Nucleus accumbens (tissue), 56 donors: ENCODE measurements at places on chromosomes 6 and 20.

- DNase-seq, result no peak
These were observed 4.6 kb upstream of the CGA start for GRCh38 chr6:87099472-87099871.

DNA sequence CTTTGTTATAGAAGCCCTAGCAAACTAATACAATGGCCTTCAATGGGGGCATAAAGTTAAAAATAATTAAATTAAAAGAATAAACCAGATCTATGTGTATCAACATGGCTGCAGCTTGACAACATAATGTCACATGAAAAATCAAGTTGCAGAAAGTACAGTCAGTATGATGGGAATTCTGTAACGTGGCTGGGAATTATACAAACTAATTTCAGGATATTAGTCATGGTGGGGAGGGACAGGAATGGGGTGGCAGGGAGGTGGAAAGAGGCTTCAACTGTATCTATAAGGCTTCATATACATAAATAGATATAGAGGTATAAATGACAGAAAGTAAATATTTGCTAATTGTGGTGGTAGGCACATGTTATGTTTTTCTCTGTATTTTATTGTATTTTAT lies 107.1 kb downstream of the UNC5CL start:
- DNase-seq, result no peak

DNA sequence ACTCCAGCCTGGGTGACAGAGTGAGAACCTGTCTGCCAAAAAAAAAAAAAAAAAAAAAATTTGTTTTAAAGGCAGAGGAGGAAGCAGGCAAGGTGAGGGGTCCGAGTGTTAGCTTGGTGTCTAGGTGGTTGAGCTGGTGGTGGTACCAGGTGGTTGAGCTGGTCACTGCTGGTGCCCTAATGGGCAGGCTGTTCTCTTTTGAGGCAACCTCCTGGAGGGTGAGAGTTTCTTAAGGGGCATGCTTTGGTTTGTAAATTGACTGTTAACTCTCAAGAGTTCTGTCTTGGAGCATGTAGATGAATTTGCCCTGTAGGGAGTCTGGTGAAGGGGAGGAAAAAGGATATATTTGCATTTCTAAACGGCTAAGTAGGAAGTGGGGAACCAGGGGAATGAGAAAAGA lies 52.7 kb downstream of the BANF2 start:
- no peak for DNase-seq

DNA sequence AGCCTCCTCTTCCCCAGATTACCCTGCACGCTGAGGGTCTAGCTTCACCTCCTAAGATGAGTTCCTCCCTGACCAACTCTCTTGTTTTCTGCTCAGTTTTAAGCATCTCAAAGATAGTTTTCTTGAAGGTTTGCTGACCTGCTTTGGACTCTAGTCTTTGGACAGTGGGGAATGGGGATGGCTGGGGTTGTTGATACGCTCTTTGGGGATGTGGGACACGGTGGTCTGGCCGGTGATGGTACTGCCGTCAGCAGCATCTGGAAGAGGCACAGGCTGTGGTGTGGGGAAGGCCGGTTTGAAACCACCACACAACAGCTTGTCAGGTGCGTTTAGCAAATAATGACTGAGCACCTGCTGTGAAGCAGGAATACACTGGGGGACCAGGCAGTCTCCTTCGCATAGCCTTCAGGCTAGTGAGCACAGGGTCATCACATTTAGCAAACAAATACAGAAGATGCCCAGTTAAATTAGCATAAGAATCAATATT lies 94.1 kb downstream of the TMEM242 start:
- no peak for DNase-seq

DNA sequence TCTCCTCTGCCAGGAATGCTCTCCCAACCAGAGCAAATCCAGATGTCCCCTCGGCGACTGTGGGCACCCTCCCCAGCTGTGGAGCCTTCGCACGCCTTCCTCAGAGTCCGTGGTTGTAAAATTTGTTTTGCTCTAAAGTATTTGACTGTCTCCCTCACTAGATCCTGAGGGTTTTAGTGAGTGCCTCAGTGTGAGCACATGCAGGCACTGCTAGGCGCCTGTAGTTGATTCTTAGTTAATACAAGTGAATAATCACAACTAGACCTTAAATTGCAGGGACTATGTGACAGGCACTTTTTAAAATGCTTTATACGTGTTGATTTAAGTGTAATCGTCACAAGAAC lies 680 bp upstream of the MTCH1 start:
- DNase-seq, result no peak

- no peak for DNase-seq
These were observed 9.3 kb downstream of the TNFRSF21 start for GRCh38 chr6:47300417-47300816.

- DNase-seq, result no peak
These were observed 123.7 kb downstream of the MRPL14 start for GRCh38 chr6:44003345-44004061.

DNA sequence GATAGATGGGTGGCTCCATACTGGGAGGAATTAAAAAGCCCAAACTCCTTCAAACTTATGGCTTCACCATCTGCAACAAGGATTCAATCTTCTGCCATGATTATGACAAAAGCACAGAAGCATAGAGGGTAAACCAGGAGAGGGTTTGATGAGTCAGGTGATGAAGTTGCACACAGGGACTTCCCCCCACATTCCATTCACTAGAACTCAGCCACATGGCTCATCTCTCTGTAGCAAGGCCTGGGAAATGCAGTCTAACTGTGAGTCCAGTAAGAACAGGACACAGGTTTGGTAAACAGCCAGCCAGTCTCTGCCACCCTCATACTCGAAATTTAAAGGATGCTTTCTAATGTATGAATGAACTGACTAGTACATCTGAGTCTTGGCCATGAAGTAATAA lies 142.9 kb downstream of the HIVEP2 start:
- no peak for DNase-seq

- no peak for DNase-seq
These were observed 66.7 kb downstream of the AGPAT4 start for GRCh38 chr6:161207200-161207599.

DNA sequence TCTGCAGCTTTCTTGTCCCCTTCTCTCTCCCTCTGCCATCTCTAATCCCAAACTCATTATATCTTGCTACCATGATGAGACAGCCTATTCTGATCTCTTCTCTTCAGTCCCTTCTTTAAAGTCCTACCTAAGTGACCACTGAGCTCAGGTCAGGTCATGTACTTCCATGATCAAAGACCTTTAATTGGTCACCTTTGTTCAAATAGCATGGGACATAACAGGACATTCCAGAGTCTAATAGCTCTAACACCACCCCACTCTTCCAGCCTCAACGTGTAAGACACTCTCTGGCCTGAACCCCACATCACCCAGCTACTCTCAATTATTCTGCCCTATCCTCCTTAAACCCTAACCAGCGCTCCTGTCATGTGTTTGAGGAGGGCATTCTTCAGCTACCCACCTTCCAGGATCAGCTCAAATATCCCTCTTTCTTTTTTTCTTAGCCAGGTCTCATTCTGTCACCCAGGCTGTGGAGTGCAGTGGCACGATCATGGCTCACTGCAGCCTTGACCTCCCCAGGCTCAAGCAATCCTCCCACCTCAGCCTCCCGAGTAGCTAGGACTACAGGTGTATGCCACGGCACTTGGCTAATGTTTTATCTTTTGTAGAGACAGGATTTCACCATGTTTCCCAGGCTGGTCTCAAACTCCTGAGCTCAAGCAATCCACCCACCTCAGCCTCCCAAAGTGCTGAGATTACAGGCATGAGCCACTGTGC lies 2.1 kb upstream of the SMLR1 start:
- no peak for DNase-seq

DNA sequence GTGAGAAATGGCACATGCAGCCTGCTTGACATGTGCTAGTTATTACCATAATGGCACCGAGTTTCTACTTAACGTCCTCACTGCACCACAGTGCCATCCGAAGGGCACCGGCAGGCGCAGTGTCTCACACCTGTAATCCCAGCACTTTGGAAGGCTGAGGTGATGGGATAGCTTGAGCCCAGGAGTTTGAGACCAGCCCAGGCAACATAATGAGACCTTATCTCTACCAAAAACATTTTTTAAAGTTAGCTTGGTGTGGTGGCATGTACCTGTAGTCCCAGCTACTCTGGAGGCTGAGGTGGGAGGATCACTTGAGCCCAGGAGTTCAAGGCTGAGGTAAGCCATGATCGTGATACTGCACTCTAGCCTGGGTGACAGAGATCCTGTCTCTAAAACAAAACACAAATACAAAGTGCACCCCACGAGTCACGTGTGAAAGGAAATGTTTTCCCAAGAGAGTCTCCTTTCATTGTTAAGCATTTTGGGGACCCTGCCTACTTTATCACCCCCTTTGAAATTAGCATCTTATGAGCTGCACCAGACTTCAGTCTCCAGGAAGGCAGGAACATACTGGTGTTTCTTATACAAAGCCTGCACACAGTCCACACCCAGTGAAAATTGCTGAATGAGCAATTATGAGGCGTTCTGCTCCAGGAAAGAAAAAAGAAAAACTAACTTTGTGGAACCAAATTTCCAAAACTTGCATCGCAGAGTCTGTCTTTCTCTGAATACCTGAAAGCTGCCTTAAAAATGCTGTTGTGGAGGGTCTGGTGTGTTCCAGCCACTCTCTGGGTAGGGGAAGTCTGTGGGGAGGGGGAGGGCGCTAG lies 47.1 kb upstream of the FOXQ1 start:
- no peak for DNase-seq

GRCh38 chr6:41781366-41781730 lies 766 bp downstream of the PRICKLE4 start:
- no peak for DNase-seq

DNA sequence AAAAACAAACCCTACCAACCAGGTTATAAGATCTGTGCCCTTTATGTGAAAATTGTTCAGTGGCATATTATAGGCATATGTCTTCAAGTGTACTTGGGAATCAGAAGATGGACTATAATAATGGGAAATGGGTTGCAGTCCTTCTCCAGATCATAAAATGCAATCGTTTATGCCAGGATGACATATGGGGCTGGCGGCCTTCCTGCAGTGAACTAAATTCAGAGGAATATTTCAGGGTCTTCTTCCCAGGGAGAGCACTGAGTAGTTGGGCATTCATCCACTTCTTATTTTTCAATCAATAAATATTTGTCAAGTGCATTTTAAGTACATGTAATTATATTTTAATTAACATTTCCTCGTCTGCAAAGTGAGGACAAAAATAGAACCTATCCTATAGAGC lies 176.2 kb upstream of the CNR1 start:
- no peak for DNase-seq

DNA sequence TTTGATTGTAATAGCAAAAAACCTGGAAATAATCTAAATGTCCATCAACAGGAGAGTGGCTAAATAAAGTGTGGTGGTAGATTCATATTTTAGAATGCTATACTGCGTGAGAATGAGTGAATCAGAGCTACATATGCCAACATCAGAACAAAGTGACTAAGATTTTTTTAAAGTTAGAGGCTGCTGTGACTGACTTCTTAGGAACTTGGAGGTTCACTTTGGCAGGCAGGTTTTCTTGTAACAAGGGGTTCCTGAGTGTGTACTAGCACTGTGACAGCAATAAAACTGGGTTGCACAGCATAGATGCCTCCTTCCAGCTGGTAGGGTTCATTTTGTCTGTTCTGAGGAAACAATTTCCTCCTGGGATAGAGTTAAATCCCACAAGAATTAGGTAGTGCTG lies 75.3 kb upstream of the ENPP5 start:
- no peak for DNase-seq

- DNase-seq, result no peak
These were observed 52.4 kb upstream of the ERVFRD-1 start for GRCh38 chr6:11163932-11164331.

DNA sequence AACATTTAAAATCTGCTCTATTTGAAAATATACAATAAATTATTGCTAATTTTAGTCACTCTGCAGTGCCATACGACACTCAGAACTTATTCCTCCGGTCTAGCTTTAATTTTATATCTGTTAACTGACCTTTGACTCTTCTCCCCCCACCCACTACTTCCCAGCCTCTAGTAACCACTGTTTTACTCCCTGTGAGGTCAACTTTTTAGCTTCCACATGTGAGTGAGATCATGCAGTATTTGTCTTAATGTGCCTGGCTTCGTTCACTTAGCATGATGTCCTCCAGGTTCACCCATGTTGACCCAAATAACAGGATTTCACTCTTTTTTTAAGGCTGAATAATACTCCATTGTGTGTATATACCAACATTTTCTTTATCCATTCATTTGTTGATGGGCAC lies 80.8 kb downstream of the RPP40 start:
- no peak for DNase-seq

GRCh38 chr6:154301839-154302752 lies 54.5 kb downstream of the IPCEF1 start:
- no peak for DNase-seq

- no peak for DNase-seq
These were observed 64.9 kb upstream of the MEI4 start for GRCh38 chr6:77587963-77588362.

GRCh38 chr6:4751823-4752464 lies 24.3 kb upstream of the CDYL start:
- DNase-seq, result no peak
